ENCODE measurements at places on chromosomes 13 and 19.

- no peak for DNase-seq
Measured at GRCh38 chr19:41114132-41114531, at the start of gene CYP2F1. CYP2F1 (plus strand) TSS chr19:41114432; CDS start chr19:41116189, 1,757 bp downstream.

- DNase-seq, result no peak
Measured at GRCh38 chr13:77528414-77528813, 7.1 kb upstream of the SCEL start.

DNA sequence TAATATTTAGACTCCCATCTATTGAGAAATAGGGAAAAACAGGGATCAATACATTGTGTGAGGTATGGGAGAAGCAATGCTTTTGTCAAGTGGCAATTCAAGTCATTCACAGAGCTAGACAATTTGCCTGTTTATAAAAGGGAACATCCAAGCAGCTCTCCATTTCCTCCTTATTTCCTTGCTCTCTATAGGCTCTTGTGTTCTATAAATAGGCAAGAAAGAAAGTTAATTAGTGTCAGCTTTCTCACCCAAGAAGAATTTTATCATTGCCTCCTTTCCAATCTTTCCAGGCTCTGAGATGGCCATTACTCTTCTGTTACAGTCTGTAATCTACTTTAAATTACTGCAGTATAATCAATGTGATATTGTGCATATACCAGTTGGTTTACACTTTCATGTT lies 199.9 kb downstream of the LHFPL6 start:
- no peak for DNase-seq

DNA sequence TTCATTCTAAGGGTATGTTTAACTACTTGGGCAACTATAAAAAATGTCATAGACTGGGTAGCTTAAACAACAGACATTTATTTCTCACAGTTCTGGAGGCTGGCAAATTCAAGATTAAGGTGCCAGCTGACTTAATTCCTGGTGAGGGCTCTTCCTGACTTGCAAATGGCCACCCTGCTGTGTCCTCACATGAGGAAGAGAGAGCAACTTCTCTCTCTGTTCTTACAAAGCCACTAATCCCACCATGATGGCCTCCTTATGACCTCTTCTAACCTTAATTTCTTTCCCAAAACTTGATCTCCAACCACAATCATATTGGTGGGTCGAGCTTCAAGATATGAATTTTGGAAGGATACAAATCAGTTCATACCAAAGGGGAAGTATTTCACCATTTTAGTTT lies 399.0 kb downstream of the DCT start:
- no peak for DNase-seq

- DNase-seq, result no peak
Measured at GRCh38 chr19:46367426-46367825, 20.5 kb downstream of the PPP5C start.

- no peak for DNase-seq
Measured at GRCh38 chr13:76361868-76362267, 524.3 kb downstream of the KCTD12 start.

- DNase-seq, result no peak
Measured at GRCh38 chr13:112354330-112355273, 21.6 kb upstream of the SPACA7 start.

- DNase-seq, result no peak
Measured at GRCh38 chr13:37225414-37226070, 120.1 kb upstream of the CSNK1A1L start.

DNA sequence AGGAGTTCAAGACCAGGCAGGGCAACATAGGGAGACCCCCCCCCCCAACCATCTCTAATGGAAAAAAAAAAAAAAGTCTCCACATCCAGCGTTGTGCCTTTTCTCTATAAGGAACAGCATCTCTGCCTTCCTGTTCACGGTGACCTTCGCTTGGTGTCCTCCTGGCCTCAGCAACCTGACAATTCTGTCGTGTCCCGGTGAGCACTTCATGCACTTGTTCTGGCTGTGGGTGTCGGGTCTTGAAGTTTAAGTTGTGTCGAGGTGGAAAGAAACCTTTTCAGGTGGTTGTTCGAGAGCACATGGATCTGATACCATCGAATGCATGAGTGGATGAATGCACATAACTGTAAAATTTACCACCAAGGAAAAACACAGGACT lies 594 bp downstream of the ZNF559 start:
- DNase-seq, result no peak

DNA sequence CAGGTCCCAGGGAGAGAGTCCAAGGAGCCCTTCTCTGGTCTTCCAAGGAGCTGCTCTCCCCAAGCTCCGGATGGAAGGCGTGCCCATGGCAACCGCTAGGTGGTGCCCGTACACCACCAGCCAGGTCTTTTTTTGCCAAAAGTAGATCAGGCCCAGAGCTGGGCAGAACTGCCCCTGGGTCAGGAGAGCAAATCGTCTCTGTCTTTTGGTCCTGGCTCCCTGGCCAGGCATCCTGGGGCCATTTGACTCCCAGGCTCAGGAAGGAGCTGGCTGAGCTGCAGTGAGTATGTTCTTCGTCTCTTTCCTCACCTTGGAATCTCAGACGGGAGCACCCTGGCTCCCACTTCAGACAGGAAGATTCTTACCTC lies 24.6 kb upstream of the BCL3 start:
- peak; percentile 61 for DNase-seq

DNA sequence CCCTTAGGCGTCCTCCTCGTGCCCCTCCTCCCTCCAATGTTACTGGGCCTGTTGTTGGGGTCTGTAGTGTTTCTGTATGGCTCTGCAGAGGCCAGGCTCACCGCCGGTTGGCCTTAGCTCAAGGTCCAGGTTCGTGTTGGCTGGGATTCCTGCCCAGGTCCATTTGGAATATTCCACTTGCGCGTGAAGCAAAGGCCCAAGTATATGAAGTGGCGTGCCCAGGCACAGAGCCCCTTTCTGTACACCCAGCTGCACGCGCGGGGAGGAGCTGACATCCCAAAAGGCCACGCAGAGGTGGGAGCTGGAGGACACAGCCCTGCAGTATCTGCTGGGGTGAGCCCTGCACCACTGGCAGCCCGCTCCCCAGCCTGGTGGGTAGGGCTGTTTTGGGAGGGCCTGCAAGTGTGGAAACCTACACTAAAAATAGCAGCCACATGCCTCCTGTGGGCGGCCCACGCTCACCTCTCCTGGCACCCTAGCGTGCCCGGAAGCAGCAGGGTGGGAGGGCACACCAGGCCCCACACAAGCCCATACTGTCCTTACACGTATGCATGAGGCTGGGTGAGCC lies 30.2 kb downstream of the CRTC1 start:
- no peak for DNase-seq

- no peak for DNase-seq
Measured at GRCh38 chr13:77733674-77734073, 36.2 kb downstream of the SLAIN1 start.

DNA sequence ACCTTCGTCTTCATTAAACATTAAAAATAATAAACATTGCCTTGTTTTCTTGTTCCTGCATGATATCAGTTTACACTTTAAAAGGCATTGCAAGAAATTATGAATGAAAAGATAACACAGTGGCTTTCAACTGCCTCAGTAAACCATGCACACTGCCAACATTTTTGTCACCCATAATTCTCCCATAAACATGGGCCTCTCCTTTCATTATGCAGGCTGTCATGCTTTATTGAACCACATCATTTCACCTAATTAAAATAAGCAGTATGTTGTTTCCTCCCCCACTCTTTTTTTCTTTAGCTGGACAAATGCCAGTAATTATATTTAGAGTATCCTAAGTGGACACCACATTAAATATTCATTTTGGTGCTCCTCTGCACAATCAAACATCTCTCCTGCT lies 1566.5 kb upstream of the SLC10A2 start:
- DNase-seq, result no peak

GRCh38 chr19:48812094-48812929 lies 1.5 kb upstream of the BCAT2 start:
- no peak for DNase-seq

GRCh38 chr19:48638831-48639381 lies 1.7 kb upstream of the DBP start:
- no peak for DNase-seq

Data from stimulated activated CD4-positive, alpha-beta T cell treated with anti-CD3 and anti-CD28 coated beads, Interleukin-15, amount 100 ng/mL, for 48 hours (primary cell).